Esophagus squamous epithelium (tissue), 5 donors: ENCODE measurements at places on chromosomes 16 and 17. TPM values are rescaled to one million over a fixed set of nuclear protein-coding genes. Genes with fewer than 3 reads are reported as not detected.

The FBXW10 gene
- not detected for total RNA-seq

The VMO1 gene
- 1.3 TPM for total RNA-seq

DNA sequence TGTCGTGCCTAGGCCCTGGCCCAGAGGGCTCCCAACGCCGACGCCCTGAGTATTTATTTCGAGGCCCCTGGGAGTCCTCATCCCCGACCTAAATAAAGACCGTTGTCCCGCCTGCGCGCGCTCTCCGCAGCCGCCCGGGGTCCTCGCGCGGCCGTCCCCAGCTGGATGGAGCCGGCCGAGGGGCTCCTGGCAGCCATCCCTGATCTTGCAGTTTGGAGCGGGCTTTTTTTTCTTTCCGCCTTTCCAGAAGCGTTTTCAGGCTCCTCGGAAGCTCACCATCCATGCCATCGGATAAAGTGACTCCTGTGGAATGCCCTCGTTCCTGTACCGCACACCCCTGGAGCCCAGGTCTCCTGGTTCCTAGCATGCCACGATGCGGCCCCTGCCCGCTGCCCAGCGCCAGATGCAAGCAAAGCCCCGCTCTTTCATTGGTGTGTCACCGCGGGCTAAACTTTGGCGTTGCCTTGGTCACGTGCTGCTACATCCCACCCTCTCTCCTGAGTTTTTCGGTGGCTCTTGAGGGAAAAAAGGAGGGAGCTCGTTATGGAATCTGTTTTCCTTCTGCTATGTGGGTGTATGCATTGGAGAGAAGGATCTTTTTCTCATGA lies 716 bp downstream of the TMEM94 start:
- H3K27me3 ChIP-seq: no peaks in the 10 kb centered on the region
- H3K27ac ChIP-seq: peak overlapping the region; percentile 89
- no peaks in the 10 kb centered on the region for H3K36me3 ChIP-seq

GRCh38 chr17:74368341-74369081 lies 1.2 kb downstream of the GPR142 start:
- H3K27ac ChIP-seq: no peak overlapping the region
- H3K36me3 ChIP-seq: no peaks in the 10 kb centered on the region
- DNase-seq: peak; percentile 12

The TPSD1 gene
- not detected for total RNA-seq

The C16orf89 gene
- total RNA-seq: 1.7 TPM

The GPR139 gene
- total RNA-seq: not detected

The P3H4 gene
- 7.1 TPM for total RNA-seq

DNA sequence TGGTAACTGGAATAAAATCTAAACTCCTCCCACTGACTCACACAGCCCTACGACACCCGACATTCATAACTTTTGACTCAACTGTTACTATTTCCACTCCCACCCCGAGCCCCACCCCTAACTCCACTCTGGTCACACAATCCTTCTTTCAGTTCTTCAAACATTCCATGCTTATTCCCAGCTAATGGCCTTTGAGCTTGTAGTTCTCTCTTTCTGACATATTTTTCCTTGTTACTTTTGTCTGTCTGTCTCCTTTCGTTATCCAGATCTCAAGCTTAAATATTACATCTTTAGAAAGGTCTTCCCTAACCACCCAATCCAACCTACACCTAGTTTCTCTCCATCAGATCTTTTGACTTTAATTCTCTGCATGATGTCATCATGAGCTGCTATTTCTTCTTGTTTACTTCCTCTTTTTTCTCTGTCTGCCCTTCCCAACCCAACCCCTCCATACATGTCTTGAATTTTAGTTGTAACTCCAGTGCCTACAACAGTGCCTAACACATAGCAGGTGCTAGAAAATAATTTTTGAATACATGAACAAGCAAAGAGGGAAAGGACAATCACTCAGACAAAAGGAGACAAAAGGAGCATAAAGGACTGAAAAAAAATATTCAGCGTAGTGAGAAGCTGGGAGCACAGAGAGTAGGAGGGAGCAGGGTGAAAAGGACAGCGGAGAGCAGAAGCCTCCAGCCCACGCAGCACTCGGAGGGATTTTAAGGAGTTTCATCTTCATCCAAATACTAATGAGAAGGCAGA lies 65.2 kb upstream of the SMIM36 start:
- H3K4me3 ChIP-seq: peak overlapping the region; percentile 57
- no peaks in the 10 kb centered on the region for H3K27me3 ChIP-seq
- H3K27ac ChIP-seq: peak overlapping the region; percentile 84
- DNase-seq: no peak

The CALB2 gene
- total RNA-seq: 0.35 TPM

The ITGAD gene
- total RNA-seq: not detected

- no peak overlapping the region for H3K4me3 ChIP-seq
- peak overlapping the region; percentile 31 for H3K27ac ChIP-seq
- no peak for DNase-seq
- H3K27me3 ChIP-seq: no peaks in the 10 kb centered on the region
- peaks cover 32% of the 10 kb centered on the region for H3K4me1 ChIP-seq
Observed at GRCh38 chr16:68884401-68884800, 41.1 kb downstream of the TANGO6 start.

- no peak for DNase-seq
- H3K27me3 ChIP-seq: no peaks in the 10 kb centered on the region
- H3K4me3 ChIP-seq: no peak overlapping the region
Observed at GRCh38 chr16:66043326-66043725, 323.2 kb upstream of the CDH5 start.

The ATP1B2 gene
- total RNA-seq: 0.21 TPM

GRCh38 chr16:83300326-83300725 lies 507.5 kb upstream of the HSBP1 start:
- no peaks in the 10 kb centered on the region for H3K36me3 ChIP-seq
- H3K27ac ChIP-seq: no peak overlapping the region
- DNase-seq: no peak

The WDR59 gene
- 25.1 TPM for total RNA-seq

DNA sequence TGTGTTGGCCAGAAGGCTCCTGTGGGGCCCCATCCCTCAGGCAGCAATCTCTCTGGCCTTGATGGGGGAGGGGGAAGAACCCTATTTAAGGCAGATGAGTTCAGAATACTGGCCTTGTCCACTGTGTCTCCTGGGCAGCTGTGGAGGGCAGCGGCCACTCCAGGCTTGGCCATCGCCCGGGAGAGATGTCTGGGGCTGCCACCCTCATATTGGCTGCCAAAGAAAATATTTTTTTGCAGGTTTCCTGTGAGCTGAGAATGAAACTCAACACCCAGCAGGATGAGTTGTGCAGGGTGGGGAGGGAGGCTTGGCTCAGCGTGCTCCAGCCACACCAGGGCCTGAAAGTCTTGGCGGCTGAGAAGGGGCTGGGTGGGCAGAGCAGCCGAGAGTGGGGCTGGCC lies 14.4 kb upstream of the TIMP2 start:
- H3K4me1 ChIP-seq: peaks cover 13% of the 10 kb centered on the region
- H3K27me3 ChIP-seq: peaks cover 3% of the 10 kb centered on the region
- no peak overlapping the region for H3K27ac ChIP-seq

- no peak for DNase-seq
- H3K36me3 ChIP-seq: peaks cover 18% of the 10 kb centered on the region
- no peaks in the 10 kb centered on the region for H3K27me3 ChIP-seq
- no peak overlapping the region for H3K27ac ChIP-seq
- peaks cover 17% of the 10 kb centered on the region for H3K4me1 ChIP-seq
Observed at GRCh38 chr17:17525311-17525710, 29.1 kb upstream of the RASD1 start.

The LGALS9B gene
- total RNA-seq: 2.9 TPM

The IRX5 gene
- total RNA-seq: 23.5 TPM

DNA sequence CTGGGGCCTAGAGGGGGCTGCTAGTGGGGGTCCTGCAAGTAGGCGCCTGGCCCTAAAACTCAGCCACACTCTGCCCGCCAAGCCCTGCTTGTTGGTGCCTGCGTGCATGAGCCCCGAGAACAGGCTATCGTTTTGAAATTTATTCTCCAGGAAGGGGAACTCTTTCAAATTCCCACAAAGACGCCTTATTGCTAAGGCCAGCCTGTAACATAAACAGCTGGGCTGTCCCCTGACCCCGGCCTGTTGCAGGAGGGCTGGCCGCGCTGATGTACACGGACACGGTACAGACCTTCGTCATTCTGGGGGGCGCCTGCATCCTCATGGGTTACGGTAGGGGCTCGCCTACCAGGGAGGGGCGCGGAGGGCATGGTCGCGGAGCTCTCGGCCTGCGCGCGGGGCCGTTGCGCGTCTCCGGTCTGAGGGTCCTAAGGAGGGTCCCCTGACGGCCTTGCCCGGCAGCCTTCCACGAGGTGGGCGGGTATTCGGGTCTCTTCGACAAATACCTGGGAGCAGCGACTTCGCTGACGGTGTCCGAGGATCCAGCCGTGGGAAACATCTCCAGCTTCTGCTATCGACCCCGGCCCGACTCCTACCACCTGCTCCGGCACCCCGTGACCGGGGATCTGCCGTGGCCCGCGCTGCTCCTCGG lies 4.3 kb downstream of the SLC5A2 start:
- H3K27ac ChIP-seq: no peak overlapping the region
- peaks cover 16% of the 10 kb centered on the region for H3K4me1 ChIP-seq
- peak overlapping the region; percentile 73 for H3K4me3 ChIP-seq
- no peak for DNase-seq
- no peaks in the 10 kb centered on the region for H3K36me3 ChIP-seq

DNA sequence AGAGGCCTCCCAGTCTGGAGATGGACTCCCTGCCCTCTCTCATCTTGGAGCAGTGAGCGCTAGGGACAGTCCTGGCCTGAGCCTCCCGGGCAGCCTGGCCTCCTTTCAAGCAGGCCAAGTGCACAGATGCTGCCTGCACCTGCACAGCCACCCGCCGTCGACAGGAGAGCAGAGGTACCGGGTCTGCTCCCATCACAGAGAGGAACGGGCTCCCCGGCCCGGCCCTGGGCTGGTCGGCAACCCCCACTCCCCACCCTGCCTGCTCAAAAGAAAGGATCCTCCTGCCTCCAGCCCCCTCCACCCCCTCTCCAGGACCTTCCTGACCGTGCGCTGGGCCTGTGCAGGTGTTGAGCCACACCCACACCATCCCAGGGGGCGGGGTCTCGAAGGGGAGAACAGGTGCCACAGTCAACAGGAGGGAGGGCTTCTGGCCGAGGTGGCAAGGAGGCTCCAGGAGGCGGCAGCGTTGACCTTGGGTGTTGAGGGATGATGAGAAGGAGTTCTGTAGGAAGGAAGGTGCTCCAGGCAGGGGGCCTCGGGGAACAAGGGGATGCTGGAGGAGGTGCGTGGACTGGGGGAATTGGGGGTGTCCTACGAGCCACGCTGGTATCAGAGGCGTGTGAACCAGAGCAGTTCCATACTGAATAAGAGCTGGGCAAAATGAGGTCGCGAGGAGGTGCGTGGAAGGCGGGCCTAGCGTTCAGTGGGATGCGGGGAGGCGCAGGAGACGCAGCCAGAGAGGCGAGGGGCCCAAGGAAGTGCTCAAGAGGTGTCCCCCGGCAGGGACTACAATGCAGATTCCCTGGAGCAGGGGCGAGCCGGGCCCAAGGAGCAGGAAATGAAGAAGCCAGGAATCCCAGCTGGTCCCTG lies 967 bp upstream of the CDH15 start:
- H3K4me1 ChIP-seq: peaks cover 34% of the 10 kb centered on the region
- DNase-seq: no peak
- no peak overlapping the region for H3K27ac ChIP-seq
- peaks cover 13% of the 10 kb centered on the region for H3K27me3 ChIP-seq
- peak overlapping the region; percentile 34 for H3K4me3 ChIP-seq
- no peaks in the 10 kb centered on the region for H3K36me3 ChIP-seq

- H3K4me3 ChIP-seq: no peak overlapping the region
- peaks cover 85% of the 10 kb centered on the region for H3K27me3 ChIP-seq
- no peaks in the 10 kb centered on the region for H3K36me3 ChIP-seq
- no peak for DNase-seq
- H3K4me1 ChIP-seq: peaks cover 9% of the 10 kb centered on the region
- H3K27ac ChIP-seq: peak overlapping the region; percentile 51
Observed at GRCh38 chr16:1297018-1297696, 12.3 kb upstream of the UBE2I start.

The KRTAP4-6 gene
- not detected for total RNA-seq

The OTOA gene
- not detected for total RNA-seq
